NCI-H2029 (cell line): ENCODE measurements at places on chromosomes 1 and 21.

GRCh38 chr1:31803610-31804009, 12.2 kb downstream of the SPOCD1 start:
- DNase-seq, result no peak

- DNase-seq, result peak; percentile 89
Measured at GRCh38 chr1:154154534-154155191, at the start of gene NUP210L. Gene NUP210L, minus strand, starts transcription at chr1:154155073.

DNA sequence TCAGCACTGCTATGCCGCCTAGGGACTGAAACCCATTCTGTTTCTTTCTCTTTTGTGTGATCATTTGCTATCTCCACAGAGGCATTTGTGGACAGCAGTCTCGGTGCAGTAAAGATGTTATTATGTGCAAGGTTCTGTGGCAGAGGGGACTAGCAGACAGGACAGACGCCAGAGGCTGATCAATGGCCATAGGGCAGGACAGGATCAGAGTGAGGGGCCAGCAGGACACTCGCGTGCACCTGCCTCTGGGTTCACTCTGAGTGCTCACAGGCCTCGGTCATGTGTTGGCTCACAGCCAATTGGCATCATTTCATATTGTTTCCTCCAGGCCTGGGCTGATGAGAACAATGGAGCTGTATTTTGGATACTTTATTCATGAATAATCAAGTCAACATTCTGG, 212.6 kb downstream of the TGFB2 start:
- peak; percentile 67 for DNase-seq

DNA sequence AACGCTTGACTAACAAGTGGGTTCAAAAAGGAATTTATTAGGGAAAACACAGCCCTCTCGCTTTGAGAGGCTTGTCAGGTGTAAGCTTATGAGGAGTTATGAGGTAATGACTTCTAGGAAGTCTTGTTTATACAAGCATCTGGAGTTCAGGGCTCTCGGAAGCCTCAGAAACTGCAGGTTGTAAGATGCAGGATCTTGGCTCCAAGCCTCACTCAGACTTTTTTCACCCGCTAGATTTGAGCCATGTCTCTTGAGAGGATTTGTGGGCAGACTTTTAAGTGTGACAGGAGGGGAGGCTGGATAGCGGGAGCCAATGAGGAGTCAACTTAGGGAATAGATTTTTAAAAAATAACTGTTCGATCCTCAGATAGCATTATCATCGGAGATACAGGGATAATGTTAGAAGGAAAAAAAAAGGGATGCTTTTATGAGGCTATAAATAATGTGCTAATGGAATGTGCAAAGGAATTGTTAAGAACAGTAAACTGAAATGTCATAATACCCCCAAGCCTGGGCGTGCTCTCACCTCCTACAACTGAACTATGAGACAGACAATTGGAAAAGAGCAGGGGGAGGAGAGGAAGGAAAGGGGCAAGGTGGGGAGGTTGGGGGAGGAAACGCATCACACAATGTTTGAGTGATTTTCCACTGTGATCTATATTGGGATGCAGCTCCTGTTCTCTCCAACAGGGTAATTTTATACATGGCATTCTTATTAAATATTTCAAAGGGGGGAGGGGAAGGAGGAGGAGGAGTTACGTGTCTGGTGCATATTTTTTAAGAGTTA, 107.4 kb upstream of the ESRRG start:
- DNase-seq, result no peak
